ENCODE measurements at places on chromosomes 16 and 17.

GRCh38 chr17:17726458-17727060, 45.3 kb downstream of the RAI1 start:
- no peak for DNase-seq

DNA sequence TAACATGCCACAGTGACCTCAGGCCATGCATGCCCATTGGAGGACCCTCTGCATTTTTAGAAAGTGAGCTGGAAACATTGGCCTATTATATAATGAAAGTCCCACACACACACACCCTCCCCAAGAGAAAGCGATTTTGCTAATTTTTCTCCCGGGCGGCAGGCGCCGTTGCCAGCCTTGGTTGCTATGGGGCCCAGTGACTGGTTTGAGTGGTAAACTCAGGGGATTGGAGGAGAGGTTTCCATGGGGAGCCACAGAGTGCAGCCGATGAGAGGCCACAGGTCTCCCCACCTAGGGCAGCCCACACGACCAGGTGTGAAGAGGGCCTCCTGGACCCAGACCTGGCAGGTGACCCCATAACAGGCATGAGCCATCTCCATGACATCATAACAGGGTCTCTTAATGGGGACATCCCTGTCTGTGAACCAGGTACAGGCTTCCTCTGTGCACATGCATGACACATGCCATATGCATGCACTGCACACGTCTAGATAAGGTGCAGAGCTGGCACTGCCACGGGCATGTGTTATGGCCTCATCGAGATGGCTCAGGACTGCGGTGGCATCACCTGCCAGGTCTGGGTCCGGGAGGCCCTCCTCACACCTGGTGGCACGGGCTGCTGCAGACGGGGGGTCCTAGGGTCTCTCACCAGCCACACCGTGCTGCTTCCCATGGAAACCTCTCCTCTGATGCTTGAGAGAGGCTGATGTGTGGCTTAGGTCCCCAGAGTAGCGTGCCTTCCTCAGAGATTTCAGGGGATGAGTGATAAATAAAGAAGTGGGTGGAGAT, 144.1 kb downstream of the RBFOX3 start:
- DNase-seq: no peak

- DNase-seq: no peak
These were observed 38.2 kb upstream of the ZFHX3 start for GRCh38 chr16:73086108-73086507.

DNA sequence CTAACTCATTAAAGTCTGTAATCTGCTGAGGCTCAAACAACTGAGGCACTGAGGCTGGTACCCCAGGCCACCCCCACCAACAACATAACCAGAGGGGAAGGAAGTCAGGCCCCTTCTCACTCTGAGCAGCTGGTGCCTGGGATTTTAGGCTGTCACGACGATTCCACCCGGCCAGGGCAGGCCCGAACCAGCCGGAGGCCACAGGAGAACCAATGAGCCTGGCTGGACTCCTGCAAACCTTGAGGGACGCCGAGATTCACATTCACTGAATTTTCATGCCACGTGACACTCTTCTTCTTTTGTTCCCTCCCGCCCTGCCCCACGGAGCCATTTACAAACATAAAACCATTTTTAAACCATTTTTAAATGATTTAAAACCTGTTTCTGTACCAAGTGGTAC, 48.1 kb downstream of the RPH3AL start:
- no peak for DNase-seq

DNA sequence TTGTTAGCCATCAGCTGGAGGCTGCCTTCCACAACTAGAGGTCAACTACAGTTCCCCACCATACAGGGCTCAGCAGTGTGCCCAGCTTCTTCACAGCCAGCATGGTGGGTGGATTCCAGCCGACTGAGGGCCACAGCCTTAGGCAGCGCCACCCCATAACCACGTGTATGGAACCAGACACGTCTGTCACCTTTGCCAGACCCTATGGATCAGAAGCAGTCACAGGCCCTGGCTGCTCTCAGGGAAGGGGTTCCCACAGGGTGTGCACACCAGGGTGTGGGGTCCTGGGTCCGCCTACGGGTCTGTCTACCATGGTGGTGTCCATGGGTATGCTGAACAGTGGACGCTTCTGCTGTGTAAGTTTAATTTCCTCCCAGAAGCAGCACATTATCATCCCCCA, 265.0 kb upstream of the FOXF1 start:
- DNase-seq: no peak

Measured in glomerular endothelial cell (primary cell).